ENCODE measurements at places on chromosomes 2 and 18.

GRCh38 chr2:96601382-96602292 lies 36.5 kb downstream of the KANSL3 start:
- DNase-seq, result no peak

DNA sequence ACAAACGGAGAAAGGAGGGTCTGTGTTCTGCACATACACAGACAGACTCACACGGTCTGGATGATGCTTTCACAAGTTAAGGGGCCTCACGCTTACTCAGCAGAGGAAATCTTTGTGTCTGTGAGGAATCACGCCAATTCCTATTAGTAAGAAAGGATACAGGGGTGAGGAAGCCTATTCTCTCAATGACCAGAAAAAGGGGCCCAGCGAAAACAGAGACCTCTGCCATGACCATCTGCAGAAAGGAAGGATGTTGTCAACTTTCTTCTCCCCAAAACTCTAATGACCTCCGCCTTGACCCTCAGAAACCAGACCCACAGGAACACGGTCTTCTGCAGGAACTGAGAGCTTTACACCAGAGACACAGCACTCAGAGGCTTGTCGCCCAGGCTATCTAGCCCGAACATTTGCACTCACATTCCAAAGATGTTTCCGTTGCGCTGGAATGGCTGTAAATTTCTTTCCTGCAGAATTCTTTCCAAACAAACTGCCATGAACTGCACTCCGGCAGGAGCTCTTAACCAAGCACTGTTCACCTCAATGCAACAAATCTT lies 186.3 kb downstream of the TCF4 start:
- DNase-seq, result no peak

DNA sequence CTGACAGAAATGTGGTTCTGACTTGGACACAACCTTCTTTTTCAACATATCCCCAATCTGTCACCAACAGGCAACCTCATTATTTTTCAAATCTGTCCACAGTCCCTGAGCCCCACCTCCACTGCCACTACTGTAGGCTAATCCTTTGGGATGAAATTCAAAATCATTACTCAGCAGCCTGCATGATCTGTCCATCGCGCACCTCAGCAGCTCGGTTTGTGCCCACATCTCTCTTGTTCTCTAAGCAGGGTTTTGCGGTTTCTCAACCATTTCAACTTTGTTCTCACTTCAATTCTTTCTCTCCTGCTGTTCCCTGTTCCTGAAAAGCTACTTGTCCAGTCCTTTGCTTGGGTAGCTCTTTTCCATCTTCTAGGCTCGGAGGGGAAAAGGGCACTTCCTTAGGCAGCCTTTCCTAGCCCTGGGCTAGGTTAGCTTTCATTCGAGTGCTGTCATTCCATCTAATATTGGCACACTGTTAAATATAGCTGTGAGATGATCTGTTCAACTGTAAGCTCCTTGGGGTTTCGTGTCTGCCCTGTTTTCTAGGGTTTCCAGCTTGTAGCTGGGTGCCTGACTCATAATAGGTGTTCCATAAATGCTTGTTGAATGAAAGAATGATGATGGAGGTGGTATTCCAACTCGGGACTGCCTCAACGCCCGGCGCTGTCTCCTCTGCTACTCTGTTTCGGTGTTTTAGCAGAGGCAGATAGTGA lies 653 bp upstream of the ANKAR start:
- DNase-seq, result no peak

DNA sequence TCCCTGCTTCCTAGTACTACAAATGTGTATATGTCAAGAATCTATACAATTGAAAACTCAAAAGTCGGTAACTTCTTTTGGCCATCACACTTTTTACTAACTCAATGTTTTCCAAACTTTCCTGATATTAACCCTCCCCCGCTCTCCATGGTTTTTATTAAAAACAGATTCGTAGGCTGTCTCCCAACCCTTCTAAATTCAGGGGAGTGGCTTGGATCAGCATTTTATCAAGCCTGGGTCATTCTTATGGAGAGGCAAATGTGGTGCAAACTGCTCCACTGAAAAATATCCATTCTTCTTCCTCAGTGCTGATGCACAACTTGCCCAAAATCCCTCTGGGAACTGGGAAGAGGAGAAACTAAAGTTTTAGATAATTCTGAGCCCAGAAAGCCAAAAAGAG lies 134.2 kb downstream of the RIF1 start:
- peak; percentile 15 for DNase-seq

- DNase-seq, result no peak
Observed at GRCh38 chr2:336360-336759, 48.5 kb upstream of the ALKAL2 start.

GRCh38 chr2:113281910-113282746 lies 3.4 kb upstream of the PAX8 start:
- DNase-seq, result no peak

GRCh38 chr2:71884303-71885042 lies 263.2 kb downstream of the CYP26B1 start:
- DNase-seq, result peak; percentile 44
